ENCODE measurements at places on chromosomes 12 and 14.
A peak's percentile ranks its signal among the peaks of the same experiment; 100 is the strongest.

- no peak for DNase-seq
Observed at GRCh38 chr12:67562513-67563287, 85.8 kb upstream of the DYRK2 start.

DNA sequence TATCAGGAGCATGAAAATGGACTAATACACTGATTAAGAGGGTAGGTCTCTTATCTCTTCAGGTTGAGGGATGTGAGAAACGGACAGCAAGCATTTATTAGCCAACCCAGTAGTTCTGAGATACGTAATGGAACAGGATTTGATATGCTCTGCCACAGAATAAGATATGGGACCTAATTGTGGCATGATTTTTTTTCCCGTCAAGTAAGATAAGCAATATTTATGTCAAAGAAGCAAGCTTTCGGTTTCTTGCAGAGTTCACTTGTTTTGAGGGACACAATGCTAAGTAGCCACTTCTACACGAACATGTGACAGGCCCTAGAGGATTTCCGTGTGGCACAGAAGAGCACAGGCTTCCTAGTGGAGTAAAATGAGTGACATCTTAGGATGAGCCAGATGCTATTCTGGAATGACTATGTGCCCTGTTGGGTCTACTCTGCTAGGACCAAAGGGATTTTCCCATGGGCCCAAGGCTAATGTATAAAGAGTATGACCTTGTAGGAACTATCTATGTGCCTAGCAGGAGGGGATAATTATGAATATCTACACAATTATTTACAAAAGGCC lies 57.9 kb downstream of the SLC38A1 start:
- no peak for DNase-seq

GRCh38 chr14:41699486-41699885 lies 92.8 kb downstream of the LRFN5 start:
- no peak for DNase-seq

GRCh38 chr14:73722581-73722980 lies 8.4 kb upstream of the PNMA1 start:
- no peak for DNase-seq

- DNase-seq, result peak; percentile 40
Observed at GRCh38 chr12:105420659-105421240, 90.3 kb downstream of the C12orf75 start.

DNA sequence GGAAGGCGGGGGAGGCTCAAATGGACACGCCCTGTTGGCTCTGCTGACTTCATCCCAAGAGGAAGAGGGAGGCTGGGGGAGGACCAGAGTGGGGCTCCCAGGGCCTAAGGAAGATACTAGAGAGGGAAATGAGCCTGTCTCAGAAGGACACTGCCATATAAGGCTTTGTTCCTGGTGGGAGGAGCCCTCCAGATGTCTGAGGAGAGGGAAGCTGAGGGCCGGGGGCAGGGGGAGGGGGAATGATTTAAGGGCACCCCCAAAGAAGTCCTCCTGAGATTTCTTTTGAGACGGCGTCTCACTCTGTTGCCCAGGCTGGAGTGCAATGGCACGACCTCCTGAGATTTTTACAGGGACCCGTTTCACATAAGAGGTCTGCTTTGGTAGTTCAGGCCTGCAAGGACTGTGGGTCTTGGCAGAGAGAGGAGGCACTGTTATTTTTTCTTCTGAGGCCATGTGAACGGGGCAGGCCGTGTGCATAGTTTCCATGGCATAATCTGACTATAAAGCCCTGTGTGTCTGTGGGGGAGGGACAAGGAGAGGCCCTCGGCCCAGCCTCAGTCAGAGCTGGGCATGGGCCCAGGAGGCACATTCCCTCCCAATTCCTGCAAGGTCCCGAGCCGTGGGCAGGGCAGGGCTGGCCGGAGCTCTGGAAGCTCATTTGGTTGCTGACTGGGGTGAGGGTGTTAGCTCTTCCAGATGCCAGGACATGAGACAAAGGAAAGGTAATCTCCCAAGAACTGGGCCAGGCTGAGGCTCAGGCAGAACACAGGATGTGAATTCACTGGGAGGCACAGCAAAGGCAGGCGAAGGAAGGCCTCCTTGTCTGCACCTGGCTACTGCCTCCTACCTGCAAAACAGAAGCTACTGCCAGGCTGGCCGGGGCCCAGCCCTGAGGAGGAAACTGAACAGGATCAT lies 22.2 kb upstream of the PLEKHG3 start:
- DNase-seq, result no peak

DNA sequence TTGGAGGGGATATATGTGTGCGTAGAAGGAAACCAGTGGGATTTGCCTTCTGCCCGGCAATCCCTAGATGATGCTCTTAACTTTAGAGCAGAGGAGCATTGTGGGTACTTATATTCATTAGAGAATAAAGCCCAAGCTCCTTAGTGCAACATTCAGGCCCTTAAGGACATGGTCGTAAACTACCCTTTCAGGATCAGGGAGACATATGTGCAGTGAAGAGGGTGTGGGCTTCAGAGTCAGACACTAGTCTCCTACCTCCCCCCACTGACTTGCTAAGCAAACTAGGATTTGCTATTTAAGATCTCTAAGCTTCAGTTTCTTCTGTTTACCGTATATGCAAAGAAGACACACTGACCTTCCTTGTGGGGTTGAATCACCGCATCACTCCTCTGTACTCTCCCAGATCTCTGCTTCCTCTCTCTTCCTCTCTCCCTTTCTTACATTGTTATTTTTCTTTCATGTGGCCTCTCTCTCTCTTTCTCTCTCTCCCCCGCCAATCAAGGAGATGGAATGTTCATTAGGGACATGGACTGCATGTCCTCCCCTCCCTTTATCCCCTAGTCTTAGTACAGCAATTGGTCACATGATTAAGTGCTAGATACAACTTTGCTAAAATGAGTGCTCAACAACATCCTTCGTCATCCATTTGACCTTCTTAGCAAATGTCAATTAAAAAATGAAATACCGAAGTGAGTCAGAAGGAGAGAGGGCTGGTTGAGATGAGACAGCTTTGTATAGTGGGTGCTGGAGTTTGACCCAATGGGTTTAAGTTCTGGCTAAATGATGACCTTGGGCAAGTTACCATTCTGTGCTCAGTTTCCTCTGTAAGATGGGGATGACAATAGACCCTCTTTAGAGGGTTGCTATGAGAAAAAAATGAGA lies 91.7 kb downstream of the TMX1 start:
- no peak for DNase-seq

GRCh38 chr12:11965258-11965910 lies 105.4 kb upstream of the BCL2L14 start:
- no peak for DNase-seq

- no peak for DNase-seq
Observed at GRCh38 chr12:131755305-131756113, 44.6 kb downstream of the SFSWAP start.

GRCh38 chr12:6378709-6379472 lies 3.5 kb upstream of the SCNN1A start:
- no peak for DNase-seq

GRCh38 chr14:103806805-103807204 lies 40.6 kb downstream of the PPP1R13B start:
- DNase-seq, result no peak

GRCh38 chr12:53624956-53625355 lies 1.2 kb downstream of the ATF7 start:
- no peak for DNase-seq

- DNase-seq, result no peak
Observed at GRCh38 chr12:123031171-123031845, 50.8 kb downstream of the ARL6IP4 start.

DNA sequence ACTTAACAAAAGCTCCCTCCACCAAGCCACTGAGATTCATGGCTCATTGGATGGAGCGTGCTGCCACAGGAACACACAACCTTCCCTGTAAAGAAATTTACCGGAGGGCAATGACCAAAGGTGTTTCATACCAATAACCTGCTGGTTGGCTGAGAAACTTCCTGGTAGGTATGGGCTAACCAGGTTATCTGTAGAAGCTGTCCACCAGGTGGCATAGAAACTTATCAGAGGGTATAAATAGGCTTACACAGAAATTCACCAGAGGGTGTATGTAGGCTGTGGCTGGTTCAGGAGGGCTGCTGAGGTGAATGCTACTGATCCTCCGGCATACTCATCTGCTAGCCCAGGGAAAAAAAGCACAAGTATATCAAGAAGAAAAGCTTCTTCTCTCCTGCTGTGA lies 27.1 kb upstream of the MTERF2 start:
- DNase-seq, result no peak

DNA sequence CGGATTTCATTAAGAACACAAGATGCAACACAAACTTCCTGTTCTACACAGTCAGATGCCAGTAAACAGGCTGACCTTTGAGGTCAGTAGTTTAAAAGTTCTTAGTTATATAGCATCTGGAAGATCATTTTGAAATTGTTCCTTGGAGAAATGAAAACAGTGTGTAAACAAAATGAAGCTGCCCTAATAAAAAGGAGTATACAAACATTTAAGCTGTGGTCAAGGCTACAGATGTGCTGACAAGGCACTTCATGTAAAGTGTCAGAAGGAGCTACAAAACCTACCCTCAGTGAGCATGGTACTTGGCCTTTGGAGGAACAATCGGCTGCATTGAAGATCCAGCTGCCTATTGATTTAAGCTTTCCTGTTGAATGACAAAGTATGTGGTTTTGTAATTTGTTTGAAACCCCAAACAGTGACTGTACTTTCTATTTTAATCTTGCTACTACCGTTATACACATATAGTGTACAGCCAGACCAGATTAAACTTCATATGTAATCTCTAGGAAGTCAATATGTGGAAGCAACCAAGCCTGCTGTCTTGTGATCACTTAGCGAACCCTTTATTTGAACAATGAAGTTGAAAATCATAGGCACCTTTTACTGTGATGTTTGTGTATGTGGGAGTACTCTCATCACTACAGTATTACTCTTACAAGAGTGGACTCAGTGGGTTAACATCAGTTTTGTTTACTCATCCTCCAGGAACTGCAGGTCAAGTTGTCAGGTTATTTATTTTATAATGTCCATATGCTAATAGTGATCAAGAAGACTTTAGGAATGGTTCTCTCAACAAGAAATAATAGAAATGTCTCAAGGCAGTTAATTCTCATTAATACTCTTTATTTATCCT lies 13.5 kb downstream of the PTGER2 start:
- no peak for DNase-seq

DNA sequence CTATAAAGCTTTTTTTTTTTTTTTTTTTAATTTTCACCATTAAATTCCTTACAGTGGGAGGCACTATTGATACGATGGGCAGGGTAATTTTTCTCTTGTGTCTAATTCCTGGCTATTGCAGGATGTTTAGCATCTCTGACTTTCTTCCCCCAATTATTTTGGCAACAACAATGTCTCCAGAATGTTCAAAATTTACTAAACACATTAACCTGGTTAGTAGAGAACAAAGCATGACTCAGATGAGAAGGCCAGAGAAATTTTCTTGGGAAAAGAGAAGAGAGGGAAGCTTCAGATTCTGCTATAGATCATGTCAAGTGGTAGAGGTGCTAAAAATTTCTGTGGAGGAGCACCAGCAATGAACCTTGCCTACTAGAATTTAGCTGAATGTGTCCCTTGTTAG lies 171.5 kb upstream of the PRICKLE1 start:
- DNase-seq, result no peak

DNA sequence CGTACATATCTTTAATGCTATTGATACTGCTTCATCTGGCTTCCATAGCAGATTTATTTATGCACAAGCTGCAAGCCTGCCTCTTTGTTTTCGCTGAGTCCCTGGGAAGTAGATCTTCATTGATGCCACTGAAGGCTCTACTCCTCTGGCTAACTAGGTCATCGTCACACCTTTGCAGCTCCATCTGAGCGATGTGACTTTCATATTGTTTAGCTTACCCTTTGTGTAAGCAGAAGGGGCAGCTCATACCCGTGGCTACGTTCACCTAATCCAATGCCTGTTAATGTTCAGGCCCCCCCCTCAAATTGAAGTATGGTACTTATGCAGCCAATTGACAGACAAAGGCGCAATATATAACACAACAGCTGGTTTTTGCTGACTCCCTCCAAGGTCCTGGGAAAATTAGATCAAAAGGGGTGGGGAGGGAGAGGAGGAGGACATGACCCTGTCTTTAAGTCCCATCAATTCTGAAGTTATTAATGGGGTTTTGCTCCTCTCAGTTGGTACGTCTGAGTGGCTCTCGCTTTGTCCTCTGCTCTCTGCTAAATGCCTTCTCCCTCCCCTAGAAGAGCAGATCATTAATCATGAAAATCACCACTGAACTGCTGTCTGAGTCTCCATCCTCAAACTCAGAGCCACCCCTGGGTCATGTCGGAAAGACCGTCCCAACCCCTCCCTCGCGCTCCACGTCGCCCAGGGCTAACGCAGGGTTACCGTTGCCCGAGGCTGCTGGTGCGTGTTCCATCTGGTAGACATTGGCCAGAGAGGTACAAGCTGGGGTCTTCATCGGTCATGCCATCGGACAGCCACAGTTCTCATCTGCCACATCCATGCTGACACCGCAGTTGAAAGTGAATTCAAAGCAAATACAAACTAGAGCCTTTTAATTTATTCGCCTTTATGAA lies 128.8 kb downstream of the ADGRD1 start:
- no peak for DNase-seq

- DNase-seq, result no peak
Observed at GRCh38 chr14:61730756-61731373, 31.4 kb upstream of the SNAPC1 start.

DNA sequence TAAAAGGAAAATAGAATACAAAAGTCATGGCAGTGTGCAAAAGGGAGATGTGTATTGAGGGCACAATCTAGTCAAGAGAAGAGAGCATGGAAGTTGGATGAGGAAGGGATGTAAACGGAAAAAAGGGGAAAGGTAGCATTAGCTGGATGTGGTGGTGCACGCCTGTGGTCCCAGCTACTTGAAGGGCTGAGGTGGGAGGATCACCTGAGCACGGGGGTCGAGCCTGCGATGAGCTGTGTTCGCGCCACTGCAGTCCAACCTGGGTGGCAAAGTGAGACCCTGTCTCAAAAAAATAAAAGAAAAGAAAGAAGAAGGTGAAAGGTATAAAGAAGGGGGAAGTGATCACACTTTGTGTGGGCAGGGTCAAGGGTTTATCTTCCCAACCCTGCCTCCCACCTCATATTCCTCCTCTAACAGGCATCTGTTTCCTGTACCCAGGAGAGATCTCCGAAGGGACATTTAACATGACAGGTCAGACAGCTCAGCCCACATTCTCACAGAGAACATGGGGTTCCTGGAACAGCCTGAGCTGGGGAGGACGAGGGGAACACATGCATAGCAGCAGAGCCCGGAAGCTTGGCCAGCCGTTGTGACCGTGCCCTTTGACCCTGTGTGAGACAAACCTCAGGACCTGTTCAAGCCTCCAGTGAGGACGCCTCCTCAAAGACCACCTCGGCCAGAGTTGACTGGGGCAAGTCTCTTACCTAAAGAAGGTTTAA lies 8.9 kb downstream of the RNASE11 start:
- DNase-seq, result no peak

GRCh38 chr12:68621472-68622081 lies 10.9 kb downstream of the RAP1B start:
- DNase-seq, result no peak

DNA sequence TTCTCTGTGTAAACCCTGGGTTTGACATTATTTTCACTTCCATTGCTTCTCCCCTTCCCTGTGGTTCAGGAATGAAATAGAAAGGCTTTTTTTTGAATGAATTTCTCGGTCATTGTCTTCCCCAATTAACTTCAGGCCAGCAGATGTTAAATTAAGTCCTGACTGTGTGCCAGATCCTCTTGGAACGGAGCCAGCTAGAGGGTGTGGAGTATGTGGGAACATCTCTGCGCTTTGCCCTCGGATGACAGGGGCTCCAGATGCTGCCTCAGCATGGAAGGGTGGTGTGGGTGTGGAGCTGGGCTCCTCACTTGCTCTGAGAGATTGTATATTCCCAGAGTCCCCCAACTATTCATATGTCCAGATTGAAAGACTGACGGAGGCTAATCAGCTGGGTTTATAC lies 13.1 kb downstream of the KRT85 start:
- DNase-seq, result no peak
